ENCODE measurements at places on chromosomes 16 and 17.

GRCh38 chr17:77819497-77819896 is 139.0 kb upstream of the TNRC6C start:
- no peak for DNase-seq

DNA sequence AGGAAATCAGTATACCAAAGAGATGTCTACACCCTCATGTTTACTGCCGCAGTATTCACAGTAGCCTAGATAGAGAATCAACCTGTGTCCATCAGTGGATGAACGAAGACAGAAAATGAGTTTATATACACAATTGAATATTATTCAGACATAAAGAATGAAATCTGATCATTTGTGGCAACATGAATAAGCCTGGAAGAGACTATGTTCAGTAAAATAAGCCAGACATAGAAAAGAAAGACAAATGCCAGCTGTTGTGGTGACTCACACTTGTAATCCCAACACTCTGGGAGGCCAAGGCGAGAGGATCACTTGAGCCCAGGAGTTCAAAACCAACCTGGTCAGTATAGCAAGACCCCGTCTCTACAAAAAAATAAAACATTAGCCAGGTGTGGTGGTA is 16.1 kb downstream of the NUDT16L1 start:
- no peak for DNase-seq

GRCh38 chr17:75601057-75601987 is 13.7 kb downstream of the MYO15B start:
- peak; percentile 80 for DNase-seq

GRCh38 chr16:51818342-51818944 is 667.4 kb upstream of the SALL1 start:
- peak; percentile 4 for DNase-seq

- no peak for DNase-seq
Observed at GRCh38 chr16:67653128-67653788, 6.8 kb downstream of the ACD start.

DNA sequence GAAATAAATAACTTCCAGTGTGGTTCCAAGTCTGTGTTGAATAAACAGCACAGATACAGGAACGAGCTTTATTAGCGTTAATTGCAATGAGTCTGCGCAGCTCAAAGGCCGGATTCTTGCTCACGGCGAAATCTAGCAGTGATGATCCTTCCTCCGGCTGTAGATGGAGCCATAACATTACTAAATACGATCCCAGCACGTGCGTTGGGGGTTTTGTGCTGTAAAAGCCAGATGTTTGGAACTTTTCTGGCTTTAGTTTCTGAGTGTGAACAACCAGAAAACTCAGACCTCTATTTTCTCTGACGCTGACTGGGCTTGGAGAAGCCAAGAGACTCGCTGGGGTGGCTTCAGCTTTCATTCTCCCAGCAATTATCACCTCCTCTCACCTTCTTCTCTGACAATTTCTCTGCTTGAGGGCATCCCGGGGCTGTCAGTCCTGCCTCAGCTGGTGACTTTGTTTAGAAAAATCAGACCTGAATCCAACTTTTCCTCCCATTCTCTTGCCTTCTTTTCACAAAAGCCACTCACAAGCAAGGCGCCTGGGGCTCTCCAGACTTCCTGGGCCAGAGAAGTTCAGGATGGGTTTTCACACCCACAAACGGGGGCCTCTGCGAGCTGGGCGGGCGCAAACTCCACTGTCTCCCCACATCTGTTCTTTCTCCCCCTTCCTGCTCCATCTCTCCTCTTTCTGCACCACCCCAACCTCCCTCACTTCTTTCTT is 47.1 kb upstream of the AKTIP start:
- peak; percentile 54 for DNase-seq

- DNase-seq, result no peak
Observed at GRCh38 chr17:36727577-36727976, 126.2 kb downstream of the MRM1 start.

- no peak for DNase-seq
Observed at GRCh38 chr16:9817586-9817985, 364.6 kb downstream of the GRIN2A start.

- no peak for DNase-seq
Observed at GRCh38 chr17:48308581-48308980, 121.4 kb downstream of the SKAP1 start.

GRCh38 chr16:28131181-28131580 is 67.7 kb upstream of the GSG1L start:
- DNase-seq, result no peak

DNA sequence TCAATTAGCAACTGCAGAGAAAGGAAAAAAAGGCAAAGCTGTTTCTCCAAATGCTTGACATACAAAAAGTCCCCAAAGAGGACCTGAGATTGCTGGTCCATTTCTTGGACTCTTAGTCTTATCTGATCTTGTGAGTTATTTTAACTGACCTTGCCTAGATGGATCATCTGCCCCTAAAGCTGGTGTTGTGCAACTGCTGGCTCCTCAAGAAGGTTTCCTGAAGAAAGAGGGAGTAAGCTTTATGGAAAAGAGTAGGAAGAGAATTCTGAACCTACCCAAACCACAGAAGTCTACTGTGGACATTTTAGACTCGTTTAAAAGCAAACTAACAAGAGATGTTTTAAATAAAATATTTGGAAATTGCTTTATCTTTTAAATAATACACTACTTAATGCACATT is 140.0 kb upstream of the HS3ST3A1 start:
- DNase-seq, result no peak

DNA sequence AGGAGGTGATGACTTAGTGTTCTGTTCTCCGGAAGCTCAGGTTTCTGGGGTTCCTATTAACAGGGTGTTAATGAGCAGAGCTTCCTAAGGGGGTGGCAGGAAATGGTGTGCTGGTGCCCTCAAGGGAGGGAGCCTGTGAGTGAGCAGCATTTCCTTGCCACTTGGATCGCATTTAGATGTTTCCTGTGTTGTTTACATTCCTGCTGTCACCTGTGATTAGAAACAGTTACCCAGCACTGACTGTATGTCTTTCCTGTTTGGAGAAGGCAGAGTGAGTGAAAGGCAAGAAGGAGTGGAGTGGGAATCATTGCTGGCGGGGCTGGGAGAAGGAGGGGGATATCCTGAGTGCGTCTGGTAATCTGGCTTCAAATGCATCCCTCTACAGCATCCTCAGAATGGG is 214.6 kb downstream of the CCDC182 start:
- no peak for DNase-seq

- DNase-seq, result no peak
Observed at GRCh38 chr17:4500191-4500571, 1.5 kb downstream of the SPNS2 start.

DNA sequence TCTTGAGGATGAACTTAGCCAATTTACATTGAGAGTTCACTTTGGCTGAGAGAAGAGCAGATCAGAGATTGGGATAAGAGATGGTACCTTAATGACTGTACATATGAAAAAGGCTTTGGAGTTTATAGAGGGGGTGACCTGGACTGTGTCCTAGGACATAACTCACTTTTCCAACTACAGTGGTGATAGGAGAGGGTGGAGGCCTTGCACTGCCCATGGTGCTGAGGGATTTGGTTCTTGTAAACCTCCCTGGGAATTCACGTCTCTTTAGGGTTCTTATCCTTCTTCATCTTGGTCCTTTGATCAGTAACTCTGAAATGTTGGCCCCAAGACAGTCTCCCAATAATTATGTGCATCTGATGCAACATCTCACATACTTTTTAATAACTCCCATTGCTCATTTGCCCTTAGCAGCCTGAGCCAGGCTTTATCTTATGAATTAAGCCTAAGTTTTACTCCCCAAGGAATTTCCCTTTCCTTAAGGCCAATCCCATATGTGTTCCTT is at the start of gene OR4D1:
TSS of gene OR4D1 (plus strand) at position 455 of the 505 bp plus-strand sequence. CDS start 6,770 bp downstream, outside the sequence.
- DNase-seq, result no peak
